ENCODE measurements at places on chromosomes 3 and 15. TPM values are rescaled to one million over a fixed set of nuclear protein-coding genes. Genes with fewer than 3 reads are reported as not detected.

LRRIQ4 gene
- not detected for total RNA-seq

C3orf49 gene
- total RNA-seq, result not detected

FMN1 gene
- 32.6 TPM for total RNA-seq

ZNF774 gene
- total RNA-seq, result 8.1 TPM

STARD9 gene
- total RNA-seq, result 18.6 TPM

ACKR2 gene
- total RNA-seq, result 1.4 TPM

TMIE gene
- total RNA-seq, result not detected

SLITRK3 gene
- 0.55 TPM for total RNA-seq

MKRN3 gene
- 3.2 TPM for total RNA-seq

ROBO2 gene
- not detected for total RNA-seq

EPHA3 gene
- total RNA-seq, result 2.4 TPM

LRTM1 gene
- total RNA-seq, result not detected

RPN1 gene
- total RNA-seq, result 154 TPM

NCK1 gene
- 71.4 TPM for total RNA-seq

CCDC13 gene
- 23.3 TPM for total RNA-seq

TMEM212 gene
- not detected for total RNA-seq

FHIT gene
- total RNA-seq, result 18.1 TPM

FOXB1 gene
- not detected for total RNA-seq

BLM gene
- total RNA-seq, result 2.2 TPM

NOX5 gene
- 0.27 TPM for total RNA-seq

PPP2R3A gene
- total RNA-seq, result 34.7 TPM

NAALADL2 gene
- total RNA-seq, result 17.3 TPM

SCG3 gene
- not detected for total RNA-seq

CHL1 gene
- total RNA-seq, result 16.1 TPM

CDCP1 gene
- total RNA-seq, result 52.0 TPM

WNT5A gene
- total RNA-seq, result 15.9 TPM

COL7A1 gene
- total RNA-seq, result 4.8 TPM

CNTN6 gene
- not detected for total RNA-seq

SAMD7 gene
- not detected for total RNA-seq

TEX55 gene
- total RNA-seq, result not detected

ZNF385D gene
- 0.64 TPM for total RNA-seq

BOC gene
- 22.5 TPM for total RNA-seq

SLC9C1 gene
- not detected for total RNA-seq

GRK7 gene
- 0.16 TPM for total RNA-seq
